ENCODE measurements at places on chromosomes 6 and 20.

- DNase-seq, result peak; percentile 75
These were observed 14.3 kb upstream of the EPM2A start for GRCh38 chr6:145749632-145750031.

DNA sequence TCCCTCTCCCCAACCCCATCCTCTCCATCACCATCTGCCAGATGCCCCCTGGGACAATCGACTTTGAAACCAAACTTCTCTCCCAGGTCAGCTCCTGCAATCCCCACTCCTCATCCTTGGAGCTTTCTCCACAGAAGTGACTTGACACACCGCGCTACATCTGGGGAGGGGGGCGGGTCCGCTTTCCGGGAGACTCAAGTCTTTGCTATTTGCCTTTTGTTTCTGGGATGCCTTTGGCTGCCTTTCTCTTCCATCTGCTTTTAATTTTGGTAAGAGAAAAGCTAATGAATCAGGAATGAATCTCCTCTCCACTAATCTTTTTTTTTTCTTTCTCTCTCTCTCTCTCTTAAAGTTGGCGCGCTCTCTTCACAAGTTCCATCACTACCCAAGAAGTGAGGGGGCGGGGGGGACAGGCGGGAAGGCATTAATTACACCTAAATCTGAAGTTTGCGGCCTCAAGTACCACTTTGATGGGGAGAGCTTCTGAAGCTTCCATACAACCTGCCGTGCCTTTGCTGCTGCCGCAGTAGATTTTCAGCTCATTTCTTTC is 664 bp upstream of the TPBG start:
- DNase-seq, result peak; percentile 64

- DNase-seq, result peak; percentile 55
These were observed 291.2 kb upstream of the ADGRB3 start for GRCh38 chr6:68343901-68344300.

- DNase-seq, result no peak
These were observed 177.6 kb downstream of the SASH1 start for GRCh38 chr6:148520109-148520841.

- DNase-seq, result no peak
These were observed 5.1 kb downstream of the FARS2 start for GRCh38 chr6:5266423-5266822.

GRCh38 chr6:43318011-43318410 is 9.4 kb upstream of the CRIP3 start:
- no peak for DNase-seq

- DNase-seq, result no peak
These were observed 16.6 kb downstream of the B4GALT5 start for GRCh38 chr20:49697071-49697470.

- DNase-seq, result no peak
These were observed 1242.7 kb downstream of the EPHA7 start for GRCh38 chr6:92176666-92177065.

- no peak for DNase-seq
These were observed 363.4 kb upstream of the JARID2 start for GRCh38 chr6:14882394-14883026.

DNA sequence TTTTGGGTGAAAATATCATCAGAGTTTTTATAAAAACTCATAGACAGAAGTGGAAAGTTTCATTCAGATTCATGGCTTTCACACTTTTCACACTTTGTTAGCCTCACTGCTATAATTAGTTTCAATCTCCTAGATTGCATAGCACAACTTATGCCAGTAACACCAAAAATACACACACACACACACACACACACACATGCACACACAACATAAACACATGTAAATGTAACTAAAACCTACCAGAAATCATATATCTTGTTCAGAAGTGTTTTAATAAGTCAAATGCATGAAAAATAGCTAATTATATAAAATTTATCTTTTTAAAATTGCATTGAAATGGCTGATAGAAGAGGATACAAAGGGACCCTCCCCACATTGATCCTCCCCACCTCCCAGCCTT is 347.8 kb upstream of the SLC35B3 start:
- no peak for DNase-seq

DNA sequence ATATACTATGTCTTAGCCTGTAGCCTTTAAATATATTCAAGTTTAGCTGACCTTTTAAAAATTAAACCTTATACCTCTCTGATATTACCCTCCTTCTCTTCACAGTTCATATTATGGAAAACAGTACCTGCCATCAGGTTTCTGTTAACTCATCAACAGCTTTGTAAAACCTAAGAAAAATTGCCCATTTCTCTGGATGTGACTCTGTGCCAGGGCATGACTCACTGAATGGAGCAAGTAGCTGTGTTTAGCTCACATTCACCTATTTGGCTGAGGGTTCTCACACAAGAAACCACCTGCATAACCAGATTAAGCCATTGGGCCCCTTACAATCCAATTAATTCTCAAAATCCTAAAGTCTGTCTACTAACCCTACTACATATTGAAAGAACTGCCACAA is 678.8 kb upstream of the MARCKS start:
- DNase-seq, result no peak

DNA sequence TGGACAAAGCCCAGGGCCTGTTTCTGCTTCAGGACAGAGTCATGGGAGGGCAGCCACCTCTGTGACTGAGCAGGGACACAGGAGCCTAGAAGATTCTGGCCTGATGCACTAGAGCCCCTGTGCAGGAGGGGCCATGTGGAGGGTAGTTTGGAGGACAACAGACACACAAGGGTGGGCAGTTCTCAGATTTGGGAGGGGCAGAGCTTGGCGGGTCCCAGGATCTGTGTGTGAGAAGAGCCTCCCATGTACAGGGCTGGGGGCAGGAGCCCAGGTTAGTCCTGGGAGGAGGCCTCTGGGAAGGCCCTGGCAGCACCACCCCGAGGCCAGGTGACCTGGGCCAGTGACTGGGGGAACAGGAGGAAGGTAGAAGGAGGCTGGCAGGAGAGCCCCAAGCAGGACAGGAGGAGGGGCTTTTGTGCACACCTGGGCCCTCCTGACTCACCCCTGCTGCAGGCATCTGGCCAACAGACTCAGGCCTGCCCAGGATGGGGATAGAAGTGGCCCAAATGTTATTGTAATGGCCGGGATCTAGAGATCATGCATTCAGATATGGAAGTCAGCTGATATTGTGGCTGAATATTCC is 1.4 kb upstream of the ULBP3 start:
- DNase-seq, result no peak

- DNase-seq, result no peak
These were observed 218.6 kb upstream of the ZFP64 start for GRCh38 chr20:52410182-52410647.

DNA sequence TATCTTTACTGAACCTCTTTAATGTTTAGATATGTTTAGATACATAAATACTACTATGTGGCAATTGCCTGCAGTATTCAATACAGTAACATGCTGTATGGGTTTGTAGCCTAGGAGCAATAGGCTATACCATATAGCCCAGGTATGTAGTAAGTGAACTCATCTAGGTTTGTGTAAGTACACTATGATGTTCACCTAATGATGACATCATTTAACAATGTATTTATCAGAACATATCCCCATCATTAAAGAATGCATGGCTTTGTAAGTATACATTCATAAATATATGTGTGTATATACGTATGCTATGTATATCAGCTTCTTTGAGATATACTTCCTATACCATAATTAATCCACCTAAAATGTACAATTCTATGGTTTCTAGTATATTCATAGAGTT is 631.2 kb upstream of the MAN1A1 start:
- no peak for DNase-seq
